GF-D8 (cell line): ENCODE measurements at places on chromosomes 1 and 21.

- no peak for DNase-seq
Observed at GRCh38 chr1:65090406-65090805, 57.6 kb upstream of the AK4 start.

- no peak for DNase-seq
Observed at GRCh38 chr1:109398343-109399225, 866 bp upstream of the SORT1 start.

GRCh38 chr1:12038356-12039163, 19.3 kb downstream of the MIIP start:
- DNase-seq, result no peak

GRCh38 chr1:78493451-78493850, 2.7 kb downstream of the PTGFR start:
- no peak for DNase-seq

- DNase-seq, result no peak
Observed at GRCh38 chr1:46152016-46152415, 19.6 kb upstream of the PIK3R3 start.

- no peak for DNase-seq
Observed at GRCh38 chr1:236160540-236161127, 18.3 kb downstream of the GPR137B start.

DNA sequence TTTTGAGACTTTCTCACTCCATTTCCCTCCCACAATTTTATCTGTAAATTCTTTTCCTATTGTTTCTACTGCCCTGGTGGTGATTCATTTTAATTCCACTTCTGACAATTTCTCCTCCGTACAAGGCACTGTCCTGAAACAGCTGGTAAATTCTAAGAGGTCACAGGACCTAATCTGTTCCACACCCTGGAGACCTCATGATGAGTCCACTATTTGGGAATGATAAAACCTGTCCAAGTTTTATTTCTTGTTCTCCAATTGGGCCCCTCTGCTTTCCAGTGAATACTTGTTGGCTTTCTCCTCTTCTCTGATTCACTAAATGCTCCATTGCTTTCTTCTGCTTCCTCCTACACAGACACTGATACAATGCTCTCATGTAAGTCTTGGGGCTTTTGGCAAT, 343.1 kb upstream of the DUSP10 start:
- no peak for DNase-seq

- no peak for DNase-seq
Observed at GRCh38 chr21:42007356-42007940, 2.7 kb downstream of the ZBTB21 start.

DNA sequence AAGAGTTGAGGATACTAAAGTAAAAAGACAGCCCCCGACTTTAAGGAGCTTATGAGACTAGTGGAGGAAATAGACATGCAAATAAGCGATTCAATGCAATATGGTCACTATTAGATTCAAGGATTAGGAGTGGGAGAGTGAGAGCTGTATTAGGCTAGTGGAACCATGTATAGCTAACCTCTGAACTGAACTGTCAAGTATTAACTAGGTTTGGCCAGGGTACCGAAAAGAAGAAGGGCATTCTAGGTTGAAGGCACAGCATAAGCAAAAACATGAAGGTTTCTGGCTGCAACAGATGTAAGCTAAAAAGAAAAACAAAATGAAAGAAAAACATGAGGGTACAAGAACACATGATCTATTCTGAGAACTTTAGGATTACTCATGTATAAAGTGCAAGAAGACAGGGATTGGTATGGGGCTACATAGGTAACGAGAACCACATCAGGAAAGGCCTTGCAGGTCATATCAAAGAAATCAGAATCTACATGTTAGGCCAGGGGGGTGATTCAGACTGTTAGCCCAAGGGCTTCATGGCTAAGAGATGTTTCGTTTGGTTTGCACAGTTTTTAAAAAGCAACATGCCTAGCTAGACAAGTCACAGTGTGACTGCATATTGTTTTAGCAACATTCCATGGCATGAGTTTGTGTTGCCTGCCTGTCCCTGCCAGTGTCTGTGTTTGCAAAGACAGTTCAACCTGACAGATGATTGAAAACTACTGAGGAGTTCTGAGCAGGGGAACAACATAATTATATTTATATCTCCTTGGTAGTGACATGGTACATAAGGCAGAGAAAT, 54.4 kb upstream of the HAO2 start:
- no peak for DNase-seq

DNA sequence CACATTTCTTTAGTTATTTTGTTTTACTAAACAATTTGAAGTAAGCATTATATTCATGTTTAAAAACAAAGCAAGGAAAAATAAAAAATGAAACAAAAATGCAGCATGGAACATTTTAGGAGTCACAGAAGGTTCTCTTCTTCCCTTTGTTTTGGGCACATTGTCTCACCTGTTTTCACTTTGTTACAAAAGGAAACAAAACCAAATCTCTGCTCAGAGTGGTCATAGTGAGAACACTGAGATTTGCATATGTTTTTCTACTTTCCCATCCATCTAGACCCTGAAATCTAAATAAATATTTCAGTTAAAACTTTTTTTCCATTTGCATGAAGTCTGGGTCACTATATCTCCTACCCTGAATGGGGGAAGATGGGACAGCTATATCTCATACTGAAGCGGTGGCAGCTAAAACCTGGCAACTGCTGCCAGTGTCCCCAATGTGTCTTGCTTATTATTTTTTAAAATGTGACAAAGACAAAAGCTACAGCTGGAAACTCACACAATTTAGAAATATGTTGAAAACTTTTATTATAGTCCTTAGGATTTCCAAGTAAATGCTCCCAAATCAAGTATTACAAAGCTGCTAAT, 3.5 kb downstream of the EXOC8 start:
- no peak for DNase-seq

DNA sequence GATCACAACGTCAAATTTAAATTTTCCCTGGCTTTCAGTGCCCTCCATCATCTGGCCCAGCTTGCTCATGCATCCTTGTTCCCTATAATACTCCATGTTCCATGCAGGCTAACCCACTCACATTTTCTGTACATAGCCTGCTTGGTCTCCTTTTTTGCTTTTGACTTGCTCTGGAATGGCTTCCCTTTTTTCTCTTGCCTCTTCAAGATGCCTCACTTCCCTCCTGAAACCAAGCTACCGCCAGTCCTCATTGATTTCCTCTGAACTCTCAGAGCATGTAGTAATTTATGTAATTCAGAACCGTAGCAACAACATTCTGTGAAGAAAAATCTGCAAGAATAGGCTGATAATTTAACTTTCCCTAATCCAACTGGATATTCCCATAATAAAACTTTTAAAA, 10.3 kb downstream of the CAP1 start:
- DNase-seq, result peak; percentile 12

- no peak for DNase-seq
Observed at GRCh38 chr1:177274687-177275211, 104.0 kb downstream of the BRINP2 start.

GRCh38 chr1:1612104-1612400, 3.2 kb upstream of the MIB2 start:
- no peak for DNase-seq

- no peak for DNase-seq
Observed at GRCh38 chr1:109891930-109892329, 18.7 kb upstream of the CSF1 start.

- DNase-seq, result no peak
Observed at GRCh38 chr1:118739501-118739900, 248.6 kb downstream of the TBX15 start.

- no peak for DNase-seq
Observed at GRCh38 chr1:244758708-244759107, 76.8 kb upstream of the COX20 start.

- DNase-seq, result no peak
Observed at GRCh38 chr1:77031106-77031662, 163.9 kb downstream of the ST6GALNAC5 start.

DNA sequence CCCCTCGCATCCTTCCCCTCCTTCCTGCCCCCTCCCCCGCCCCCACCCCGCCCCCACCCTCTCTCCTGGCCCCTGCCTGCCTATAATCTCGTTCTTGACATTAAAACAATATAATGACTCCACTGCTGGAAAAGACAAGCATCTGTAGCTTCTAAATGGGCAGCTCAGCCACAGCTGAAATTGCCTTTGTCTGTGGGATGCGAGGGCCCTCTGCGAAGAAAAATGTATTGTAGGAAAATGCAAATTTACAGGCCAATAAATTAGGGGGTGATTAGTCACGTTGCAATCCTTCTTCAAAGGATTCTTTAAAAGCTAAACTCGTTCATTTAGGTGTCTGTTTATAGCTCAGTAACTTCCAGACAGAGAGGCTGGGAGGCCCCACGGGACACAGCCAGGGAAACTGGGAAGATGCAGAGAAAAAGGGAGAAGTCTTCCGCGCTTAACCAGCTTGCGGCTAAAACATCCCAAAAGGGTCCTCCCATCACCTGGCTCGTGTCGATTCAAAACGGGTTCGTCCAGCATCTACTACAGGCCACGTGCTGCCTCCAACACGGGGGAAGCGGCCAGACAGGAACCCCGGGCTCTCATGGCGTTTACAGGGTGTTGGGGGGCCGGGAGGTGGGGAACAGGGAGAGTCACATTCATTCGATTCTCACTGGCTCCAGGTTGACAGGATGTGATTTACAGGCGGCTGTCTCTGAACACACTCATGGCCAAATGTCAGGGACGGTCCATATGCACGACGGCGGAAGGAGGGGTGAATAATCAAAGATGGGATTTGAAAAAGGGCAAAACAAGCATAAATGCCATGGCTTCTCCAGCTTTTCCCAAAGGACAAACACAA, 100.5 kb upstream of the ZBTB40 start:
- no peak for DNase-seq

- DNase-seq, result peak; percentile 25
Observed at GRCh38 chr1:152461544-152461943, 47.5 kb upstream of the CRNN start.

DNA sequence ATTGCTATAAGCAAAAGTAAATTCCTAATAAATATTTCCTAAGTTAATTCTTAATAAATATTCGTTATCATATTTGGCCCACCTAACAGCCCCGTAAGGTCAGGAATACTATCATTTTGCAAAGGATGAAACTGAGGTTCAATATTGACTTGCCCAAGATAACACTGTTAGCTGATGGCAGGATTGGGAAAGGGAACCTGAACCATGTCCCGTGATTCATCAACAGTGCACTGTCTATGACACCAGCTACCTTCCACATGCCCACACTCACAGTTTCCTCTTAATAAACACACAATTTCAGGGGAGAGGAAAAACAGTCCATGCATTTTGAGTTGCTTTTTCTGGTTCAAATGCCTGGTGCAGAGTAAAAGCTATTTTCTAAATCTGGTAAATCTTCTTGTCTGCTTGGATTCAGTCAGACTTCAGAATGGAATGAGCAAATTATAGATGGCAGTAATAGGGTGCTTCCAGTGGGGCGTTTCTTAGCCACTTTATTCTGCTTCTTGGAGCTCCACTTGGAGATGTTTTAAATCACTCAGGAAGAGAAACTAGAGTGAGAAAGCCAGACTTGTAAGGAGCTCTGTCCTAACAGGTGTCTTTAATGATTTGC, 354.6 kb downstream of the PDE4B start:
- no peak for DNase-seq

DNA sequence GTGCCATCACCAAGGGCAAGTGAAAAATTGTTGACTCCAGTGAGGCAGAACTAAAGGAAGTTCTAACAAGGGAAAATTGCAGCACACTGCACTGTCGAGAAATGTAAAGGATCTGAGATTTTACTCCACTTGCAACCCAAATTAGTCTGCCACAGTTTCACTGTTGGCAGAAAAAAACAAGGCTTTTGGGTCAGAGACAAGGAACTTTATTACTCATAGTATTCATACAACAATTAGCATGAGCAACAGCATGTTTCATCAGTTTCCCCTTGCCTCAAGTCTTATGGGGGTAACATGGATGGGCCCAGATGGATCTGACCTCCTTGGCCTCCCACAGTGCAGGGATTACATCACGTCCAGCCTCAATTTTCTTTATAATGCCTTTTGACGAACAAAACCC, 125.3 kb downstream of the LTN1 start:
- no peak for DNase-seq

- DNase-seq, result no peak
Observed at GRCh38 chr1:14594045-14594444, 4.4 kb upstream of the KAZN start.

GRCh38 chr1:171901245-171901644, 59.9 kb downstream of the DNM3 start:
- no peak for DNase-seq
